ENCODE measurements at places on chromosomes 7 and 10.

DNA sequence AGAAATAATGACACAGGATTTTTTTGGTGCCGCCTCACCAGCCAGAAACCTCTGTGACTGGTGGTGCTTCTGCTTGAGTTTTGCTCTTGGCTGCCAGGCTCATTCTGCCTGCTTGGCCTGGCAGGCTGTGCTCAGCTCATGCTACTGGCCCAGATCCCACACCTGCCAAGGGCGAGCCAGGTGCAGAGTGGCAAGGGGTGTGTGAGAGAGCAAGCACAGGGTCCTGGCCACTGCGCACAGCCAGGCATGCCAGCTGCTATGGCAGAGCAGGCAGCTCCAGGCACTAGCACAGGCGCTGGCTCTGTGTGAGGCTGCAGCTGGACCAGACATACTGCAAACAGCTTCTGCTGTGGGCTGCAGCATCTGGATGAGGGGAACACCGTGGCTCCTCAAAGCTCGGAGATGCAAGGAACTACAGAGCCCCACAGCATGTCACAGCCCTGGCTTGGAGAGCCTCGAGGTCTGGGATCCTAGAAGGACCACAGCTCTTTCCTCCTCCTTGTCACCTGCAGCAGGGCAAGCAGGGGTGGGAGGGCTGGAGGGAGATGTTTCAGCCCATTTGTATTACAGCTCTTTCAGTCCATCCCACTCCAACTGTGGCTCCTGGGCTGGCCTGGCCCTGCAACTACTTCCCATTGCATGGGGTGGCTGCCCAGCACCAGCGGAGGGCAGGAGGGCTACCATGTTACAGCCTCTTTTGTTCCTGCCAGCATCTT lies 313.4 kb upstream of the SEMA3C start:
- peak; percentile 78 for DNase-seq

GRCh38 chr10:131810036-131810804 lies 90.6 kb upstream of the PPP2R2D start:
- DNase-seq = peak; percentile 18

- DNase-seq = no peak
Measured at GRCh38 chr10:61354401-61354975, 98.7 kb downstream of the TMEM26 start.

GRCh38 chr10:73717556-73717955 lies 19.6 kb upstream of the AGAP5 start:
- no peak for DNase-seq

GRCh38 chr7:43760861-43761260 lies 2.4 kb downstream of the BLVRA start:
- DNase-seq = no peak

DNA sequence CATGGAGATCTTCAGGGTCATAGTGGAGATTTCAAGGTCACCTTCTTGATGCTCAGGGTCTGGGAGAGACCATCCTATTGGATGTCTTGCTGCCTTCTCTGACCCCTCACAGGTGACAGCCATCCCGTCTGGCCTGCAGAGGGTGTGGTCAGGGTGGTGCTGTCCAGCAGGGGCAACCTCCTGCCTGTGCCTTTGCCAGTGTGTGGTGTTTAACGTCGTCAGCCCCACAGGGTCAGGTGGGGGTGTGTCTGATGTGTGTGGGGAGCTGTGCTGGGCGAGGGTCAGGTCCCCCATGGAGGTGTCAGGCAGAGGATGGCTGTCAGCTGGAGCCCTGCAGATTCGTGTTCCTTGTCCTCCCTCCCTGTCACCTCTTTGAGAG lies 16.5 kb downstream of the ADCY1 start:
- peak; percentile 26 for DNase-seq

DNA sequence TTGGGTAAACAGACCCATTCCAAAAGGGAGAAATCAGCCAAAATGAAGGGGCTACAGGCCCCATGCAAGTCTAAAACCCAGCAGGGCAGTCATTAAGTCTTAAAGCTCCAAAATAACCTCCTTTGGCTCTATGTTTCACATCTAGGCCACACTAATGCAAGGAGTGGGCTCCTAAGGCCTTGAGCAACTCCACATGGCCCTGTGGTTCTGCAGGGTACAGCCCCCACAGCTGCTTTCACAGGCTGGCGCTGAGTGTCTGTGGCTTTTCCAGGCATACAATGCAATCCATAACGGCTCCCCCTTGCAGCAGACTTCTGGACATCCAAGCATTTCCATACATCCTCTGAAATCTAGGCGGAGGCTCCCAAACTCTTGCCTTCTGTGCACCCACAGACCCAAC lies 9.0 kb downstream of the TMEM243 start:
- DNase-seq = no peak

- DNase-seq = no peak
Measured at GRCh38 chr7:69791739-69792138, 193.5 kb downstream of the AUTS2 start.

GRCh38 chr7:17005271-17005670 lies 123.5 kb upstream of the AGR3 start:
- DNase-seq = no peak

- no peak for DNase-seq
Measured at GRCh38 chr7:12703881-12704280, 16.4 kb downstream of the ARL4A start.

- no peak for DNase-seq
Measured at GRCh38 chr10:123526356-123527064, 139.6 kb upstream of the GPR26 start.

DNA sequence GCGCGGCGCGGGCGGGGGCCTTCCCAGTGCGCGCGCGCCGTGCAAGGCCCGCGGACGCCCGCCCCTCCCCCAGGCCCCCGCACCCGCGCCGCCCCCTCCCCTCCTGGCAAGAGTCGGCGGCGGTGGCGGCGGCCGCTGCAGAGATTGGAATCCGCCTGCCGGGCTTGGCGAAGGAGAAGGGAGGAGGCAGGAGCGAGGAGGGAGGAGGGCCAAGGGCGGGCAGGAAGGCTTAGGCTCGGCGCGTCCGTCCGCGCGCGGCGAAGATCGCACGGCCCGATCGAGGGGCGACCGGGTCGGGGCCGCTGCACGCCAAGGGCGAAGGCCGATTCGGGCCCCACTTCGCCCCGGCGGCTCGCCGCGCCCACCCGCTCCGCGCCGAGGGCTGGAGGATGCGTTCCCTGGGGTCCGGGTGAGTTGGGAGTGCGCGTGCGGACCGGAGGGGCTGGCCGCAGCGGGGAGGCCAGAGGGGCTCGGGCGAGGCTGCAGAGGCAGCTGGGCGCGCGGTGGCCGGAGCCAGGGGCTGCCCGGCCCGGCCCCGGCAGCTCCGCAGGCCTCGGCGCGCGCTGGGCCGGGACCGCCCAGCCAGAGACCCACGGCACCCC lies at the start of gene BMPR1A:
Gene BMPR1A, plus strand, starts transcription at position 109 of the 602 bp plus-strand sequence. CDS start 119,400 bp downstream, outside the sequence.
- DNase-seq = peak; percentile 93

GRCh38 chr10:112519133-112519761 lies 72.2 kb downstream of the VTI1A start:
- DNase-seq = no peak

- no peak for DNase-seq
Measured at GRCh38 chr10:73501651-73502050, 5.8 kb upstream of the PPP3CB start.

DNA sequence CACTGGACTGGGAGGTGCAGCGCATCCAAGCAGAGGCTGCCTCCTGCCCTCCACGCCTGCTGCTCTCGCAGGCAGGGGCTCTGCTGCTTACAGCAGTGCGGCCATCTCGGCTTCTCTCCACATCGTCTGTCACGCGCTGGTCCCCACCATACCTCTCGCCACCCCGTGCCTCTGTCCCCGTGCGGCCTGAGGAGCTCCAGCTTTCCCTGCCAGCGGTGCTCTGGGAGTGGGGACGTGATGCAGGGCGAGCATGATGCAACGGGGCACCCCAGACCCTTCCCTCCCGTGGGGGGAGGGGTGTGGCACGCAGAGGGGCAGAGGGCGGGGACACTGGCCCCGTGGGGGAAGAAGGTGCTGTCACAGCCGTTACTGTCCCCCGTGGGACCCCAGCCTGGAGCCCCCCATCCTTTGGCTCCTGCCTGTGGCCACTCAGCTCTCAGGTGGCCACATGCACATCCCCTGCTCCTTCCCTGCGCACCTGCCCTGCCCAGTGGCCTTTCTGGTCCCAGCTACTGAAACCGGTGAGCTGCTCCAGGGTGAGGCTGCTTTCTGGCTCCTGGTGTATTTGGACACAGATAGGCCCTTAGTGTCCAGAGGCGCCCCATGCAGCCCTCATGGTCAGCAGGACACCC lies 9.0 kb downstream of the GET4 start:
- peak; percentile 26 for DNase-seq

DNA sequence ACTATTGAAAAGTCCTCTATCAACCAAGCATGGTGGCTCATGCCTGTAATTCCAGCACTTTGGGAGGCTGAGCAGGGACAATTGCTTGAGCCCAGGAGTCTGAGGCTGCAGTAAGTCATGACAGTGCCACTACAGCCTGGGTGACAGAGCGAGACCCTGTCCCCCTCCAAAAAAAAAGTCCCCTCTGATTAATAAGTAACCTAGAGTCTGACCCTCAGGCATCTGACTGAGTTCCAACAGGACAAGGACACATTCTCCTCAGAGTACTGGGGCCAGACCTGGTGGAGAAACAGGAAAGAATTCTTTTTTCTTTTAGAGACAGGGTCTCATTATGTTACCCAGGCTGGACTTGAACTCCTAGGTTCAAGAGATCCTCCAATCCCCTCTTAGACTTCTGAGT lies 10.0 kb downstream of the MORN4 start:
- no peak for DNase-seq

GRCh38 chr10:101351477-101351876 lies 2.5 kb upstream of the BTRC start:
- no peak for DNase-seq

DNA sequence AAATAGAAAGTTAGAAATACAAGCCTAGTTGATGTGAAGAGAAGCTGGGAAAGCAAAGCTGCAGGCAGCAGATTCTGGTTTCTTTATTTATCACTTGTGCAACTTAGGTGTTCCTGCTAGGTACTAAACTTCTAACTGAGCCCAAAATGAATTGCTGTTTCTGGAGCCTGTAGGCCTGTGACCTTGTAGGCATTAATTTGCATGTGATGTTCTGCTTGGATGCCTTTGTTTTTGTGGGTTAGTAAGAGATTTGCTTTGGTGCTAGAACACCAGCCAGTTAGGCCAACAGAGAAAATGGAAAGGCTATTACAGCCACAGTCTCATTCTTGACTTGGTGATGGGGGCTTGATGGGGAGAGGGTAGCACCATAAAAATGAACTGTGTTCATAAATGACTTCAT lies 370.7 kb downstream of the PPP1R3A start:
- no peak for DNase-seq

DNA sequence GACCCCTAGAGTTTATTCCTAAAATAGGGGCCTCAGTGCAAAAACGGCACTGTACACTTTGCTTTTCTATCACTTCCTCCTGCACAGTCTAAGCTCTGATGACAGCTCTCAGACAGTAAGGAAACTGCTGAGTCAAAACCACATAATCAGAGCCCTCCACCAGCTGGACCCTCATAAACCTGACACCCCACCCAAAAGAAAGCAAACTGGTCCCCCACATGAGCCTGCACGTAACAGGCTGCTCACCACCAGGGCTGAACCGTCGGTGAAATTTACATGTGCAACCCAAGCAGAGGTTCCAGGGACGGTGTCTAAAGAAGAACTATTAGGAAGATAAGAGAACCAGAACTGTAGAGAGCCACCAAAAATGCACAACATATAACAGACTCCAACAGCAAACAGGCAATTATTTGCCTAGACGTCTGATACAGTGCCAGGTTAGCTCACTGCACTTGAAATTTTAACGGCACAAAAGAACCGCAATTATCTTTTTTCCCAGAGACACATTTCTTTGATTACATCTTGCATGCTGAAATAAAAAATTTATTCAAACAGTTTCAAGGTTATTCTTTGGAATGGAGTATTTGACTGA lies 19.6 kb downstream of the SGMS1 start:
- DNase-seq = no peak

DNA sequence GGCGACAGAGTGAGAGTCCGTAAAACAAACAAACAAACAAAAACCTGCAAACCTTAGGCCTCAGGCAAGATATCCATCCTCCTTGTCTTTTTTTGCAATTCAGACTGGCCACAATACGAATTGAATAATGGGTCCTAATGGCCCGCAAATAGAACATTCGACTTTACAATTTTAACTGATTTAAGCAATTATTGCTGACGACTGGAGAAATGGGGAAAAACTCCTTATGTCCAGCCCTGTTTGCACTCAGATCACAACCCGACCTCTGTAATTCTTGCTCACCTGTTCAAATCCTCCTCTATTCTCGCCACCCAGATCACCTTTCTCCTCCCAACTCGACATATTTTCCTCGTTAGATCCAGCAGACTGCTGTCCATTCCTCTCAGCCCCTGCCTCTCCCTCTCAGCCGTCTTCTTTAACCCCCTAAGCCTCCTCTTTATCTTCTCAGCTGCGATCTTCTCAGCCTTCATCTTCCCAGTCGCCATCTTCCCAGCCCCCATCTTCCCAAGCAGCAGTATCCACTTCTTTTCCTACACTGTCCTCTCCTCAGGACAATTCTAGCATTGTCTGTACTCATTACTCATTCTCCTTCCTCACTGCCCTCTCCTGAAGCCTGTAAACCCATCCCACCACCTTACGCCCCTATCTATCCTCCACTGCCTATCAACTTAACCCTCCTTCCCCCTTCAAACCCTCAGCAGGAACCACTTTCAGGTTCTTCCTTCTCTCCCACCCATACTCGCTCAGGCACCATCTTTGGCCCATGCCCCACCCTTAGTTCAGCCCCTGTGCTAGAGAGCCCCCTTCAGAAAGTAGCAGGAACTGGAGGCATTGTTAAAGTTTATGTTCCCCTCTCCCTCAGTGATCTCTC lies 61.8 kb downstream of the LRRC17 start:
- DNase-seq = no peak

DNA sequence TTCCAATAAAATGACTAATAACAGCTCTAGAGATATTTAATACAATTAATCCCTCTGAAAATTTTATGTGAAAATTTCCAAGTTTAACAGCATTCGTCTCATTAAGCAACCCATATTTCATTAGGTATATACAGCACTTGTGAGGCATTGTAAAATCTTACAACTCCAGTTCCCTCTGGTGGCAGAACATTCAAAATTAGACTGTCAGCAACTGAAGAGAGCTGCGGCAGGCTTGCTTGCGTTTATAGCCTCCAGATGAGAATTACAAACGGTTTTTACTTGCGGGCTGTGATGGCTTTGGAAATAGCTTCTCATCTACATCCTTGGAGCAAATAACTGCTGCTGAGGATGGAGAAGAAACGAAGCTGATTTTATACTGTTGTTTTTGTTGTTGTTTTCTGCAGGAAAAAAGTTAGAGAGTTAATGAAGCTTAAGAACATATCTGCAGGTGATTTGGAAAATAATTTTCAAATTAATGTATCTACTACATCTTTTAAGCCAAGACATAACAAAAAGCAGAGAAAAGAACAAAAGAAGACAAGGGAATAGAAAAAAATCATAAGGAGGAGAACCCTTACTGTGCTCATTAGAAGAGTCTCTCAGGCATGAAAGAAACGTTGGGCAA lies 171.3 kb downstream of the MAGI2 start:
- no peak for DNase-seq
